ENCODE measurements at places on chromosomes 3 and 15.

DNA sequence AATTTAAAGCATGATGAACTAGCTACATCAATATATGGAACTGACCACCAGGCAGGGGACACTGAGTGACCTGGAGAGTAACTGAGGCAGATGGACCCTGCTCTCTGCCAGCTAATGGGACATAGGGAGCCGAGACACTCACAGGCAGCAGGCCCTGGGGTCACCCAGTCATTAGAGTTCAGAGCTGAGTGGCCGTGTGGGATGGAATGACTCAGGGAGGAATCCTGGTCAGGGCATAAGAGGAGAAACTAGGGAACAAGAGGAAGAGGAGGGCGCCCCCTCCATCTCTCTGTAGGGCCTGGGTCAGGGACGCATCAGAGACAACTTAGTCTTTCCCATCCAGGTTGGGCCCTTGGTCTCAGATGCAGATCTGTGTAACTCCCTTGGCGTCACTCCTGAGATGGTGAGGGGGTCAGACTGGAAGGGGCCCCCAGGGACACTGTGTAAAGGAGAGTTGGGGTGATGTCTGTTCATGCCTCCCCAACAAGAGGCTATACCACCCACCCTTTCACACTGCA, 39.8 kb downstream of the CCDC12 start:
- DNase-seq: no peak

GRCh38 chr15:59063042-59063441, 41.9 kb upstream of the CCNB2 start:
- DNase-seq: no peak

DNA sequence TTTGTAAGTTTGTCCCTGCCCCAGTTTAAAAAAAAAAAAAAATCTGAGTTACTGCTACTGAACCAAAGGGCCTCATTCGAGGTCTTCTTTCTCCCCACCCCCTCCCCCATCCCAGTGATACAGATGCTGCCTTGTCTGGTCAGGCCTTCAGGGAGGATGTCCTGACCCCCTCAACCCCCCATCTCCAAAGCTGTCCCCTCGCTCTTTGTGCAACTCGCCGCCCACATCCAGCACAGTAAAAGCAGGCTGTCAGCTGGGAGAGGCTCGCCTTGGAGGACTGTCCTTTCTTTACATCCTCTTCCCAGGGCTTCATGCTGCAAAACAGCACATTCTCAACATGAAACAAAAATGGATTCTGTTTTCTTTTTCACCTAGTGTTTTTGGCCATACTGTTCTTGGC, 133.4 kb downstream of the VGLL4 start:
- DNase-seq: no peak

DNA sequence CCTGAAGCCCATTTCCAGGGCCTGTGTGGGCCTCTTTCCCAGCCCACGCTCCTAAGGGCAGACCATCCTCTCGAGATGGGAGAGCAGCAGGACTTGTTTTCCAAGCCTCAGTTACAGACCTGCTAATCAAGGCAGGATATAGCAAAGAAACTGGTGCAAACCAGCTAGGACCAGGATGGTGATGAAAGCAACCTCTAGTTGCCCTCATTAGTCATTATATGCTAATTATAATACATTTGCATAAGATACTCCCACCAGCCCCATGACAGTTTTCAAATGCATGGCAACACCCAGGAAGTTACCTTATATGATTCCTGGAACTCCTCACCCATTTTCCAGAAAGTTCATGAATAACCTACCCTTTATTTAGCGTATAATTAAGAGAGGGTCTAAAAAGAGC, 34.4 kb upstream of the TRH start:
- DNase-seq: no peak

GRCh38 chr3:170499562-170500156, 81.0 kb downstream of the CLDN11 start:
- peak; percentile 23 for DNase-seq

GRCh38 chr15:55007561-55007960, 189.2 kb downstream of the RSL24D1 start:
- no peak for DNase-seq

GRCh38 chr3:182755712-182756111, 37.6 kb upstream of the ATP11B start:
- no peak for DNase-seq

GRCh38 chr3:10666621-10667020, 149.4 kb upstream of the SLC6A11 start:
- no peak for DNase-seq

All from GM12892 (cell line).